ENCODE measurements at places on chromosomes 7 and 10.

- no peak for DNase-seq
Observed at GRCh38 chr7:25633426-25634036, 405.2 kb upstream of the NPVF start.

GRCh38 chr7:158186406-158186805 is 401.2 kb downstream of the PTPRN2 start:
- DNase-seq = no peak

DNA sequence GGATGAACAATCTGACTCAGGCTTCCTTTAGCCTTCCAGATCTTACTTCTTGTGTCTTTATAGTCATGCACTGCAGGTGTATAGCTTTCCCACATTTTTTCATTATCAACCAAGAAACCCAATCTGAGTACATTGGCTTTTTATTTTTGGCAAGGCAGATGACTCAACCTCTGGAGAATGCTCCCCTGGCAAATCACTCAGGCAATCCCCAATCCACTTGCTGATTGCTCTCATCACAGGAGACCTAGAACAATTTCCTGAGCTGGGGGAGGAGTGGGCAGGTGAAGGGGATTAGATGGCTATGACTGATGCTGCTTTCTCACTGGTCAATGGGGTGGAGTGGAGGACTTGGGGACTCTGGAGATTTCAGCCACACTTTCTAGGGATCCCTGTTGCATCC is 134.4 kb downstream of the SLC16A9 start:
- DNase-seq = no peak

GRCh38 chr7:127822822-127823508 is 171.0 kb downstream of the SND1 start:
- no peak for DNase-seq

DNA sequence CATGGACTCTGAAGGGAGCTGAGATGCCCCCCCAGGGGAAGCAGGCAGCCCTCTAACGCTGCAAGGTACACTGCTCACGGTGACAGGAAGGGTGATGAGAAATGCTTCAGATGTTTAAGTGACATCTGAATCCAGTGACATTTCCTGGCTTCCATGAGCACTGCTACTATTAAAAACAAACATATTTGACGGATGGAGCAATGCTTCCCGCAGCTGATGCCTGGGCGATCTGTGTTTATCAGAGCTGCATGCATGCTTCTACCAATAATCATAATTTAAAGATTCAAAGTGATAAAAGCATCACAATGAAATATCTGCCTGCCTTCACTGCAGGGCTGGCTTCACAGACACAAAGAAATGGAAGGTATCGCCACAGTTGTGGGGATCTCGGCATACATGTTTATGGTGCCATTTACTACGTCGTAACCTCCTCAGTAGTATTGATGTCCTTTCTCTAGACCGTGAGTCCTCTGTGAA is 66.1 kb upstream of the AOAH start:
- DNase-seq = no peak

DNA sequence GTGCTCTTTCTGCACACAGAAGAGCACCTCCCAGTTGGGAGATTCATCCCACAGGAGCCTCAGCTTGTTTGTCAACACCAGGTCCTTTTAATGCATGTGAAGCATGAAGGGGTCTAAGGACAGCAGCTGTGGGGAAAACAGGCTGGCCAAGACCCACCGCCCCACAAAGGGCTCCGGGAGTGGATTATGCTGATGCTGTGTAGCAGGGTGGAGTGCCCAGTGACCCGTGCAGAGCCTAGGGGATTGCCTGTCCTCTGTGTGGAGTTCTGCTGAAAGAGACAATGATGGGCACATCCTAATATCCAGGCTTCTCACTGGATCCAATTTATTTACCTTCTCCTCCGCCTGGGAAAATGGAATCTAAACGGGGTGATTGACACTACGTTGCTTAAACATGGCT is 74.0 kb downstream of the PIP4K2A start:
- no peak for DNase-seq

DNA sequence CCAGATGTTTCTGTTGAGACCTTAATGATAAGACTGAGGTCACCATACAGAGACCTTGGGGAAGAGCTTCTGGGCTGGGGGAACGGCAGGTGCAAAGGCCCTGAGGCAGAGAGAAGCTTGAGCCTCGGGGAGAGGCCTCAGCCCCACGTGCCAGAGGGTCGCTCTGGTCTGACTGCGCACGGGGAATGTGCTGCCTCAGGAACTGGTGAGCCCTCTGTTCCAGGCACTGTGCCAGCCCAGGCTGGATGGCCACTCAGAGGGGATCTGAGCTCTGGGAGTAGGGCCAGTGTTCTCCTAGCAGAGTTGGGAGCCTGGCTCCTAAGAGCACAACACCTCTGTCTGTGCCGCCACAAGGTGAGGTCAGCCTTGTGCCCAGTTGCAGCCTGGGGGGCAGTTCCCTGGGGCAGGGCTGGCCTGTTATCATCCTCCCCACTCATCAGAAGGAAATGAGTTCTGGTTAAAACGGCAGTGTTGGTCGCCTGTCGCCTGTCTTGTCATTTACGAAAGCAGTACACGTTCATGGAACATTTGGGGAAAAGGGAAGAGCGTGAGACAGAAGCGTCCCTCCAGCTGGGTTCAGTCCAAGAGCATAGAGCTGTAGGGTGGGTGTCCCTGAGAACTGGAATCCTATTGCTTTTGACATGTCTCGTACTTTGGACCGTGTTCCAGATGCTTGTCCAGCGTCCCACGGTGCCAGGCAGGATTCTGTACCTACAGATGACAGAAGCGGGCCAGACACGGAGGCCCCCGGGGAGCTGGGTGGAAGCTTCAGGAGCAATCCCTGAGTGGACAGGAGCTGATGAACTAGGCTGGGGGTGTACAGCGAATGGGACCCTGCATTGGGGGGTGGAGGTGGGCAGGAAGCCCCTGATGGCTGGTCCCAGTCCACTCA is 4.3 kb downstream of the TTYH3 start:
- no peak for DNase-seq

DNA sequence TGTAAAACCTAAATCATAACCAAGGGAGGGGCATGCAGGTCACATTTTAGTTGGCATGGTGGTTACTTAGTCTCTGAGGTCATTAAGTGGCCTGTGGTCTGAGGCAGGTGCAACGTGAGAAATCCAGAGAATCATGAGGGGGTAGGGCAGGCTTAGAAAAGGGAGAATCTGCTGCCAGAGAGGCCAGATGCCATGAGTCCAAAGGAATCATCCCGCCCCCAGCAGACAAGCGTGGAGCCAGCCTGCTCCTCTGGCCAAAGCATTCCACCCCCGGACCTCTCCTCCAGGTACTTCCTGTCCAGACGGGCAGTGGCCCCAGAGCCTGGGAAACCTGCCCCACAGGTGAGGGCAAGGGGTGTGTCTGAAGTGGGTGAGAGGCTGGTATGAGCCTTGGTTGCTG is 196.4 kb upstream of the ZNF32 start:
- DNase-seq = no peak

- no peak for DNase-seq
Observed at GRCh38 chr7:129947701-129948100, 5.1 kb downstream of the UBE2H start.

- DNase-seq = no peak
Observed at GRCh38 chr7:132400561-132401142, 175.6 kb downstream of the PLXNA4 start.

- no peak for DNase-seq
Observed at GRCh38 chr10:89216056-89216455, 8.9 kb upstream of the CH25H start.

DNA sequence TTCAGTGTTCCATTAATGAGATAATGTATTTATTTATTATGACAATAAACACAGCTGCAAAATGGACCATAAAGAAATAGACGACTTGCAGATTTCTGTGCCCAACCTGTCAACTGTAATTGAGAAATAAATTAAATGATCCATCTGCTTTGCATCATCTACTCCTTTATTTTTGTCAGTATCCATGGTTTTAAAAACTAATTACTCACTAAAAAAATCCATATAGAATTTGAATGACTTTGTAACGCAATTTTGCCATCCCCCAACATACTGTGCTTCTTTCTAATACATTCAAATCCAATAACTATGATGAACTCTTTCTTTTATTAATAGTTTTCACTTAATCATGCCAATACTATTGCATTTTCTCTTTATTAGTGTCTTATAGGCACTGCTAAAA is 388.5 kb upstream of the SORCS1 start:
- no peak for DNase-seq

GRCh38 chr7:47091141-47091540 is 490.8 kb downstream of the TNS3 start:
- no peak for DNase-seq

GRCh38 chr10:7192831-7193361 is 217.9 kb downstream of the SFMBT2 start:
- DNase-seq = no peak

GRCh38 chr7:41711283-41712064 is 8.6 kb upstream of the INHBA start:
- DNase-seq = no peak

GRCh38 chr10:63388421-63389031 is 77.3 kb downstream of the JMJD1C start:
- DNase-seq = no peak

GRCh38 chr7:81245353-81245752 is 326.5 kb upstream of the SEMA3C start:
- no peak for DNase-seq

- DNase-seq = no peak
Observed at GRCh38 chr7:37212556-37212955, 236.1 kb downstream of the ELMO1 start.

GRCh38 chr10:60906411-60906810 is 37.6 kb downstream of the RHOBTB1 start:
- no peak for DNase-seq

GRCh38 chr7:125253452-125254190 is 324.0 kb upstream of the POT1 start:
- DNase-seq = no peak

GRCh38 chr10:121942749-121943416 is 15.1 kb upstream of the ATE1 start:
- DNase-seq = no peak

DNA sequence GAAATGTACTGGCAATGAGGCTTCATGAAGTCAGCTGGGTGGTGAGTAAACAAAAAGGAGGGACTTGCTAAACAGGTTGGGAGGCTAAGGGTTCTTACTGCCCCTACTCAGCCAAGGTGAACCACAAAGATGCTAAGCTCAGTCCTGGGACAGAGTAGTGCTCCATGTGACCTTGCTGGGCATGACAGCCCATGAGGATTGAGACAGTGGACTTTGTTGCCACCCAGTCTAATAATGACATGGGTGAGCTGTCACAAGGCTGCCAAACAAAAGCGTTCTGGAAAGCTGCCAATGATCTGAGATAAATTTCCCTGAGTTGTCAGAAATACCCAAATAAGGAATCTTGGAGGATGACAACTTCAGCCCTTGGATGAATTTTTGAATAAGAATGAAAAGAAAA is 75.2 kb downstream of the CLEC2L start:
- DNase-seq = no peak

DNA sequence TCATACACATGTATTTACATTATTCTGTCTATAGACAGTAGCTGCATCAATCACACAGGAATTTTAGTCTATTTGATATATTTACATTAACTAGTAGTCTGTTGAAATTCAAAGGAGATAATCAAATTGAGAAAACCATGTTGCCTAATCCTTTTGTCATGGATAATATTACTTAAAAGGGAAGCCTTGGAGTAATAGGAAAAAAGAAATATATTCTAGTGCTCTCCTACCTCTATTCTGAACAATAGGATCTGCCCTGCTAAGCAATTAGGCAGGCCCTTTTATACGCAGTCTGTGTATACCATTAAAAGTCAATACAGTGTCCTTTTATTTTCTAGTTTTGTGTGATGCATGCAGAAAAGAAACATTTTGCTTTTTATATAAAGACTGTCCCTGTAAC is 24.5 kb downstream of the UMAD1 start:
- no peak for DNase-seq

DNA sequence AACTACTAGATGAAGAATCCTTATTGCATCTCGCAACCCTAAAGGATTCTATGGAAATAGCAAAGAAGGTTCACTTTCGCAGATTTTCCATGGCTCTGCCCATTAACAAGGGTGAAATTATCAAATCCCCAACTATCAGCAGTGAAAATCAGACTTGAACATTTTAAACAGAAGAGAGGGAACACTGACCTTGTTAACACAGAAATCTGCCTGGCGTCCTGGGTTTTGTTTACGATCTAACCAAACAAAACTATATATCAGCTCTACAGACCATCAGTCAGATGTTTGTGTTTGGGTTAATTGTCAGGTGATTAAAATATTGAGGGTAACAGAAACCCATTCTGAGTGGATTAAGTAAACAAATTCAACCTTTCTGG is 1.9 kb downstream of the CTTNBP2 start:
- DNase-seq = no peak

DNA sequence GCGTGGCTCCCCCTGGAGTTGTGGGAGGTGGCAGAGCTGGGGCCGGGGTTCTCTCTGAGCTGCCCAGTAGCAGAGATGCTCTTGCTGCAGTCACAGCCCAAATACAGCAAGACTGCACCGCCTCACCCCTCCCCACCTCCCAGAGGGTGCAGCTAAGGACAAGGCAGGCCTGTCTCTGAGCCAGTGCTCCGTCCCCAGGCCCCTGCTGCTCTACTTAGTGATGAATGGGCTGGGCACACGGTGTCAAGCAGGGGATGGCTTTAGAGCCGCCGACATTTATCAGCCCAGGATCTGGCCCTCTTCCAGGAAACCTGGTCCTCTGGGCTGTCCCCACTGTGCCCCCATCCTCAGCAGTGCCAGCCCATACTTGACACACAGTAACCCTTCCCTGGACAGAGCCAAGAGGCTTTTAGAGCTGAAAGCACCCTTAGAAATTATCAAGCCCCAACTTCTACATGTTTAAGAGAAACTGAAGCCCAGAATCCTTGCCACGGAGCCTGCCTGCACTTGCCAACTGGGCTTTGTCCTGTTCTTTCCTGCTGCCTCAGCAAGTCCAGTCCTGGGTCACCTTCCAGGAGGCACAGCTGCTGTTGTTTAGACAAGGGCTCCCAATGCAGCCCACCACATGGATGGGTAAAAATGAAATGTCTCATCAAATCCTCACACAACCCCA is 137.1 kb upstream of the UNC5B start:
- no peak for DNase-seq

GRCh38 chr10:26479766-26480492 is 41.8 kb downstream of the APBB1IP start:
- DNase-seq = no peak

- no peak for DNase-seq
Observed at GRCh38 chr7:99098286-99098823, 45.6 kb downstream of the SMURF1 start.

DNA sequence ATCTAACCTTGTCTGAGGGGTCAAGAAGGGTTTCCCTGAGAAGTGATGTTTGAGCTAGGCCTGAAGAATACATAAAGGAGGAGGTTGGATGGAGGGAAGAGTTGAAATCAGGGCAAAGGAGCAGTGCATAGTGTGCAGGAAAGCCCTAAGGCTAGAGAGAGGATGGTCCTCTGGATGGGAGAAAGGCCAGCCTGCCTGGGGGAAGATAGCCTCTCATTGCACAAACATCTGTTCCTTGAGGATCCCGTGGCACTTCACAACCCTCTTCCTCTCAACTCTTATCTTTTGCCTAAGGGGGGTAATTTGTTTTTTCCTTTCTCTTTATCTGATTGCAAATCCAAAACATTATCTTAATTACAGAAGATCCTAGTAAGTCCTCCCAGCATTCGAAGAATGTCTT is 35.7 kb downstream of the STAMBPL1 start:
- no peak for DNase-seq

Measured in right renal cortex interstitium (tissue), 3 donors.